Sigmoid colon (tissue), 7 donors: ENCODE measurements at places on chromosomes 16 and 17. TPM values are rescaled to one million over a fixed set of nuclear protein-coding genes. Genes with fewer than 3 reads are reported as not detected.

Gene MAP2K4
- total RNA-seq: 41.3 TPM

Gene ANKS3
- total RNA-seq: 25.9 TPM

Gene TBC1D3D
- not detected for total RNA-seq

Gene HSPB9
- 0.49 TPM for total RNA-seq

Gene ALDH3A1
- total RNA-seq: 1.1 TPM

Gene MGAT5B
- total RNA-seq: 0.27 TPM

Gene NSRP1
- total RNA-seq: 38.9 TPM

Gene MYO15B
- 33.1 TPM for total RNA-seq

Gene RPS6KB1
- 63.0 TPM for total RNA-seq

Gene PYY
- not detected for total RNA-seq

Gene MT1E
- total RNA-seq: 96.9 TPM

Gene CCL14
- total RNA-seq: 30.0 TPM

Gene CDR2L
- total RNA-seq: 10.0 TPM

Gene SLC35G6
- not detected for total RNA-seq

Gene GGA2
- 39.8 TPM for total RNA-seq

Gene RDM1
- total RNA-seq: not detected

Gene TEKT5
- total RNA-seq: 0.83 TPM

Gene RNF43
- 0.28 TPM for total RNA-seq

Gene TMEM92
- not detected for total RNA-seq

Gene HOXB7
- 6.6 TPM for total RNA-seq

Gene METTL22
- total RNA-seq: 55.1 TPM

Gene ERN2
- not detected for total RNA-seq

Gene ARHGDIG
- total RNA-seq: 5.0 TPM

Gene KCNG4
- total RNA-seq: not detected

Gene ALOX12
- not detected for total RNA-seq

Gene CHST4
- total RNA-seq: not detected

Gene CMIP
- 19.4 TPM for total RNA-seq

Gene CLEC19A
- total RNA-seq: not detected

Gene ICAM2
- total RNA-seq: 28.5 TPM

Gene MT4
- total RNA-seq: not detected

Gene TMEM235
- total RNA-seq: not detected

Gene ADCY7
- 16.8 TPM for total RNA-seq

Gene CDH1
- 1.4 TPM for total RNA-seq

Gene HNF1B
- total RNA-seq: not detected
